Activated naive CD4-positive, alpha-beta T cell treated with anti-CD3 and anti-CD28 coated beads, Interleukin-2, amount 50 U/mL, for 72 hours (primary cell): ENCODE measurements at places on chromosomes 2 and 18.
A peak's percentile ranks its signal among the peaks of the same experiment; 100 is the strongest.

DNA sequence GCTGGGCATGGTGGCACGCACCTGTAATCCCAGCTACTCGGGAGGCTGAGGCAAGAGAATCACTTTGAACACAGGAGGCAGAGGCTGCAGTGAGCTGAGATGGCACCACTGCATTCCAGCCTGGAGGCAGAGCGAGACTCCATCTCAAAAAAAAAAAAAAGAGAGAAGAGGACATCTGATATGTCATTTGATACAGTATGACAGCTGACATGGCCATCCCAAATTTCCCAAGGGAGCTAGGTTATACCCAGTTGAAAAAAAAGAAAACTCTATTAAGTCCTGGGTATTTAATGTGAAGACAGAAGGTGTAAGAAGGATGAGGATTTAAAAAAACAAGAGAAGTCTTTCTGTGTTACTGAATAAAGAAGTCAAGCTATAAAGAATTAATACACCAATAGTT is 23.3 kb downstream of the CLASP1 start:
- DNase-seq, result no peak

GRCh38 chr2:27170581-27171337 is 22.0 kb downstream of the TCF23 start:
- no peak for DNase-seq

GRCh38 chr2:66570471-66570870 is 135.5 kb downstream of the MEIS1 start:
- DNase-seq, result no peak

- DNase-seq, result peak; percentile 58
Measured at GRCh38 chr18:44725300-44726058, 44.8 kb downstream of the SETBP1 start.

DNA sequence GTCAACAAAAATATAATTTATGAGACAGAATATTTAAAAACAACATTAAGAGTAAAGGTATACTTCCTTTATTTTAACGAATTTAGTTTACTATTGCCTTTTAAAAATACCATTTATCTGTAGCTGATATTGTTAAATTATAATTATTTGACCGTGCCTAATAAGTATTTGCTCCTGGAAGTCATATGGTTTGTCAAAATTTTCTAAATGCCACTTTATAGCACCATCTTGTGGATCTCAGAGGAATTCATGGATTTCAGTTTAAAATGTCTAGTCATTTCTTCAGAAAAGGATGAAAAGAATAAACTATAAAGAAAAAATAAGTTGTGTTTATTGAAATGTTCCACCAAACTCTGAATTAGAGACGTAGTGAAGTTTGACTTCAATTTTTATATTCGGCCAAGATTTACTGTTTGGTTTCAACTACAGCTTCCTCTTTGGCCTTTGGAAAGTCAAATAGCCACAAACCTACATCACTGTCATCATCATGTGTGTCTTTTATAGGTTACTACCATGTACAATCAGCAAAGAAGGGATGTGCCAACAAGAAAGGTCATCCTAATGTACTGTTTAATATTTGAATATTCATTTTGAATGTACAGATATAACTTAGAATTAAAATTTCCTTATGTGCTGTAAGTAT is 10.3 kb upstream of the FTCDNL1 start:
- no peak for DNase-seq
